Cardiac septum (tissue), 1 donor: ENCODE measurements at places on chromosomes 5 and 9. TPM values are rescaled to one million over a fixed set of nuclear protein-coding genes. Genes with fewer than 3 reads are reported as not detected.

- DNase-seq, result no peak
Observed at GRCh38 chr9:89738137-89738932, 133.5 kb downstream of the GADD45G start.

The SPATA31A3 gene
- total RNA-seq, result not detected

DNA sequence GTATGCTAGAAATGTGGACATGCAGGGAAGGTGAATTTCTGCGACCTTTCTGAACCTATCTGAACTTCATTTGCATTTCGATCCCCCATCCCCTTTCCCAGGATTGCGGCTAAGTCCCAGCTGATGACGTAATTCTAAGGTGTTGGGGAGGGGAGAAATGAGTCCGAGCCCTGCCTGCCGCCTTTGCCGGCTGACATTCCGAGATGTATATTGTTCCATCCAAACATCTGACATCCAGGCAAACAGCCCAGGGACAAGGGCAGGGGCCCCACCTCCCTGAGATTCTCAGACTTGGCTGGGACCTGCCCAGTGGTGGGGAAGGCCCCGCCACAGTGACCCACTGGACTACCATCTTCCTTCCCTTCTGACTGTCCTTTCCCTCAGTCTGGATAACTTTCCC is 494.6 kb downstream of the ENC1 start:
- DNase-seq, result no peak

The CAMK4 gene
- 0.48 TPM for total RNA-seq

GRCh38 chr5:43203373-43203772 is 11.3 kb downstream of the NIM1K start:
- no peak for DNase-seq

The RMRP gene
- 10,677 TPM for total RNA-seq

DNA sequence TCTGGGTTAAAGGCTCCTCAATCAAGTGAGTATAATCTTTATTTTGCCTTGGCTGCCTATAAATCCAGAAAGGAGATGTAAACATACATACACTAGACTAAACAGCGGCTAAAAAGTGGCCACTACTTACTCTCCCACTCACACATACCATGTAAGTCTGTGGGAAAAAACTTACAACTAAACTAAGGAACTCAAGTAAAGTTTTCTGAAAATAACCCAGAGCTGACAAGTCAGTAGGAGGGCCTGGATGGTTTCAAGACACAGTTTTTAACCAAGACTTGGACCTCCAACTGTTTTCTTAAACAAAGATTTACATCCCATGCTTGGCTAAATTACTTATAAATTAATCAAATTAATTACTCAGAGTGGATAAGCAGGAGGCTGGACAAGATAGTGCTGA is 64.5 kb downstream of the CEP120 start:
- no peak for DNase-seq

The EQTN gene
- not detected for total RNA-seq

The NEUROG1 gene
- not detected for total RNA-seq

The MARCOL gene
- not detected for total RNA-seq

The EIF4E1B gene
- not detected for total RNA-seq

DNA sequence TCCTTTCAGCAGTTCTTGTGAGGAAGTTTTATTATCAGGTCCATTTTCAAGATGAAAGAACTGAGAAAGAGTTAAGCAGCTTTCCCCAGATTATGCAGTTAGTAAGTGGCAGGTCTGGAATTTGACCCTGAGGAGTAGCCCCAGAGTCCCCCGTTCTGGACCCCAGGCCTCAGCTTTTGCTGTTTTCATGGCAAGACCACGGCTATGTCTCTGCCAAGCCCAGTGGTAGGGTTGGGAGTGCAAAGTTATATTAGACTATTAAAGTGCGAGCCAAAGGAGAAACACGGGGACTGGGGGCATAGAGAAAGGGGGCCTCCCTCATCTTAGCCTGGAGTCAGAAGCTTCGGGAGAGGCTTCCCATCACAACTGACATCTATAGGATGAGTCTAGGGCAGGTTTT is 19.3 kb upstream of the ORM1 start:
- DNase-seq, result peak; percentile 4

- DNase-seq, result no peak
Observed at GRCh38 chr9:134837529-134837928, 43.1 kb upstream of the FCN2 start.

DNA sequence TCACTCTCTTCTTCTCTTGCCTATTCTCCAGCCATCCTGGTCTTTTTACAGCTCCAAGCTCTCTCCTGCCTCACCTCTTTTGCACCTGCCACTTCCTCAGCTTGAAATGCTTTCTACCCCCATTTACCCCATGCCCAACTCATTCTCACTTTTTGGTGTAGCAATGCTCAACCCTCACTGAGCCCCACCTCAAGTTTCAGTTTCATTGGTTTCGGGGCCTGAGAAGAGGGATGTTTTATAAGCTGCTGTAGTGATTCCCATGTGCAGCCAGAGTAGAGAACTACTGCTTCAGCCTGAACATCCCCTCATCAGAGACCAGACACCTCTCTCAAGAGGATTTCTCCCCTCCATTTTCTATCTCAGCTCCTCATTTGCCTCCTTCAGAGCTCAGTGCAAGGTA is 45.2 kb upstream of the FYB1 start:
- DNase-seq, result no peak

- peak; percentile 2 for DNase-seq
Observed at GRCh38 chr9:114430457-114430856, 42.7 kb upstream of the AKNA start.

- no peak for DNase-seq
Observed at GRCh38 chr9:27462434-27462833, 61.7 kb upstream of the IFNK start.

DNA sequence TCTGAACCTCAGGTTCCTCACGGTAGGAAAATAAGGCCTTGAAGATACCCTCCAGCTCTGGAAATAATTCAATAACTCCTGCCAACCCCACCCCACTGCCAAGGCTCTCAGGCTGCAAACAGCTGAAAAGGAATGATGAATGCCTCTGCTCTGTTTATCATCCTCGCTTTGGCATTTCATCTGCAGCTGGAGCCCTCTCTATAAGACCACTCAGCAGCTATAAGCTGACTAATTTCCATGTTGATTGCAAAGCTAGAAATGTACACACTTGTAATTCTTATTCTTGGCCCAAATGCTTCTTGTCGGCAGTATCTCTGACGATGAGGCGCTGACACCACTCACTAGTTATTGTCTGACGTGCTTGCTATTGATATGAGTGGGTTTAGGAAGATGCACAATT is 408.4 kb upstream of the NMUR2 start:
- no peak for DNase-seq

DNA sequence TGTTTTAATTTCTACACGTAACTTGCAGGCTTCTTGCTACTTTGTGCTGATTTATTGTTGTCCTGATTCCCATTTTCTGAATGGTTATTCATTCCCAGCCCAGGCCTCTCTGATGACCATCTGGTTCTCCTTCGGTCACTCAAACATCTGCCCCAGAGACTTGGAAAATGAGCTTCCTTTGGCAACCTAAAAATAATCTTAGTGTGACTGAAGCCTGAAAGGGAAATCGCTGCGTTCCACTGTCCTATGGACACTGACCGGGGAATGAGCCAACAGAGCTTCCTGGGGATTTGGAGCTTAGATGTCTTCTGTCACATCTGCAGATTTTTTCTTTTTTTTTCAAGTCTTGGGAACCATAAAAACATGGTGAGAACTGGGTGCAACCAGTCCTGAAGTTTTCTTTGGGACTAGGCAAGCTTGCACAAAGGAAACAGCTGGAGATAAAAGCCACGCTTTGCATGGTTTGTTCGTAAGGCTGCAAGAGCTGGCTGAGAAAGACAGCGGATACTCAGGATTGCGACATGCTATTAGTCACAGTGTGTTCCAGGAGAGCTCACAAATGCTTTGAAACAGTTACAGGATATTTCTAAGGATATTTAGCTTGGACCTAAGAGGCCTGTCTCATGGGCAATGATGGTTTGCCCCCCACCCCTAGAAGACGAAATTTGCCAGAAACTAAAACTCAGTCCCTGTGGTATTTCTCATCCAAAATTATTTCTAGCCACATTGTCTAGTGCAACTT is 146.2 kb downstream of the GOLPH3 start:
- DNase-seq, result peak; percentile 80

DNA sequence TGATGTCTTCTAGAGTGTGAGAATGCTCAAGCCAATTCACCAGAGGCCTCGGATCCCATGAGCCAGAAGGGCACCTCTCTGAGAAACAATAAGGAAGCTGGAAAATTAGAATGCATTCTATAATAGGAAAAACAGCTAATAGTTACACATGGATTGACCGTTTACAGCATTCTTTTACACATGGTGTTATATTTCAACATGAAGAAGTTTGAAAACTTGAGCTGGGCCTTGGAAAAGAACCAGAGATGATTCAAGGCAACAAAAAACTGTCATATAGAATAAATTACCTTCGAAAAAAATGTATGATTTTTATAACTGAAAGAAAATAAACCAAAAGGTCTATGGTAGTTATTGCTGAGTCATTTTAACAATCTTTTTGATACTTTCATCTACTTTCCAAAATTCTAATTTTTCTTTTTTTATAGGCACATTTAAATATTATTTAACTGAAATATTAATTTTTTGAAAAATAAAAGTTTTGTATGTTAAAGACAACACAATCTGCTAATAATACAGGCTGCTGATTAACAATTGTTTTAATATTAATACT is 6.2 kb downstream of the SH3TC2 start:
- DNase-seq, result no peak

The CDKN2B-AS1 gene
- total RNA-seq, result not detected

The CXXC5 gene
- 49.3 TPM for total RNA-seq

The EGR1 gene
- 66.8 TPM for total RNA-seq

The ATP6V1G1 gene
- 64.6 TPM for total RNA-seq

The OBP2B gene
- not detected for total RNA-seq

- no peak for DNase-seq
Observed at GRCh38 chr9:4334410-4334813, 34.5 kb upstream of the GLIS3 start.

DNA sequence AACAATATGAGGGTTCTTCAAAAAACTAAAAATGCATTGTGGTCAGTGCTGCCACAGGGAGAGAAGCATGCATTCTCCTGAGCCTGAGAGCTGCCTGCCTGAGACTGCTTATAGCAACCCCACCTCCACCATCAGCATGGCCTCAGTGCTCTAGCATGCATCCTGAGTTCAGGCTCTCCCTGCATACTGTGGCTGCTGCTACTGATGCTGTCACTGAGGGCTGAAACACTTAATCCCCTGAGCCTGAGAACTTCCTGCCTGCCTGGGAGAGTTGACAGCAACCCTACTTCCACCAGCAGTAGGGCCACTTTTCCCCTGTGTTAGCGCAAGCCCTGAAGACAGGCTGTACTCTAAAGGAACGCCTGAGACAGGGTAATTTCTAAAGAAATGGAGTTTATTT is 206.0 kb downstream of the FBXO4 start:
- DNase-seq, result no peak

DNA sequence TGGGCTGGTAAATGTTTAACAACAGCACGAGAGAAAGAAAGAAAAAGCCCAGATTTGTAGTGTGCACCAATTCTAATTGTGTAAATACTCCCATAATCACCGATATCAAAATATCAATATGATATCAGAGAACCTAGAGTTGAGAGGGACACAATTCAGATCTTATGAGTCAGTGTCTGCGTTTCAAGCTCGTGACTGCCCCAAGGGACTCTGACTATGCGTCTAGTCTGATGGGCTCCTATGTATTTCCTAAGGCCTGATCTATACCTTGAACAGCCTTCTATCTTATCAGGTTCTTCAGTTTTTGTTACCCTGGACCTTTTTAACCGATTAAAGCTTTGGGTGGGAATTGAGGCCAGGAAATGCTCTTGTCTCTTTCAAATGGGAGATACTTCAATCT is 243.0 kb upstream of the SLC24A2 start:
- DNase-seq, result no peak

The CFAP77 gene
- 1.2 TPM for total RNA-seq
